ENCODE measurements at places on chromosomes 11 and 22. TPM values are rescaled to one million over a fixed set of nuclear protein-coding genes. Genes with fewer than 3 reads are reported as not detected.

Gene YPEL1
- total RNA-seq = 38.4 TPM

Gene MALAT1
- total RNA-seq = 13,735 TPM

- no peak for DNase-seq
These were observed 1163.0 kb downstream of the FAM181B start for GRCh38 chr11:81570669-81571068.

GRCh38 chr11:76107971-76108370, 98.3 kb downstream of the WNT11 start:
- DNase-seq = no peak

DNA sequence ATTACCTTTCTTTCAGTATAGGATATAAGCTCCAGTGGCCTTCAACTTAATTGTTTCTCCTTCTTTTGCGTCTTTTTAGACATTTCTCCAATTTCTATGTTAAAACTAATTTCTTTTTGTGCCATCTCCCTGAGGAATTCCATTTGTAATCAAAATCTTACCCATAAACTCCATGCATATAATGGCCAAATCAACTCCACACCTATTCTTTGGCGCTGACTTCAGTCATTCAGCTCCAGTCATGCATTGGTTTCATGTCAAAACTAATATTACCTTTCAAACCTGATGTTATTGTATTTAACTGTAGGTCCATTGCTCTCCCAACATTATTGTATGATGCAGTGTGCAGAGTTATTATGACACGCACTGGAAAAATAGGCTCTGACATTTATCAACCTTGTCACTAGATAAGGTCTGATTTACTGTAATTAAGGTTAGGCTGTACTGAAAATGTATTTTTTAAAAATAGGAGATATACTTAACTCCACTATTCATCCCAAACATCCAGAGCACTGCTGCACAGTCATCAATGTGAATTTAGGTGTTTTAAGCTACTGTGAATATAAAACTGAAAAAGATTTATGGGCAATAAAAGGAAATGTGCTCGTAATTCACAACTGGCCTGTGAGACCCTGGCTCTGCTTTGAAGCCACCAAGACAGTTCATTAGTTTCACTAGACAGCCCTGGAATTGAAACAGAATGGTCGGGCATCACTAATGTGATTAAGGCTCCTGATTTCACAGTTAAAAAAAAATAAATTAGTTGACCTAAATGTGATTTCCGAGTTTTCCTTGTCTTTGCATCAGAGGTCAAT, 180.6 kb upstream of the GRIA4 start:
- no peak for DNase-seq

- DNase-seq = no peak
These were observed at the start of gene MPEG1 for GRCh38 chr11:59212744-59213631. Gene MPEG1 (minus strand): TSS chr11:59212927. CDS start chr11:59212865, 62 bp downstream.

GRCh38 chr22:46195487-46196165, 45.3 kb downstream of the PPARA start:
- DNase-seq = no peak

Measured in dorsolateral prefrontal cortex (tissue), 122 donors.